NCI-H510A treated with DMSO at 0.1 percent for 48 hours (cell line): ENCODE measurements at places on chromosomes 13 and 19.

DNA sequence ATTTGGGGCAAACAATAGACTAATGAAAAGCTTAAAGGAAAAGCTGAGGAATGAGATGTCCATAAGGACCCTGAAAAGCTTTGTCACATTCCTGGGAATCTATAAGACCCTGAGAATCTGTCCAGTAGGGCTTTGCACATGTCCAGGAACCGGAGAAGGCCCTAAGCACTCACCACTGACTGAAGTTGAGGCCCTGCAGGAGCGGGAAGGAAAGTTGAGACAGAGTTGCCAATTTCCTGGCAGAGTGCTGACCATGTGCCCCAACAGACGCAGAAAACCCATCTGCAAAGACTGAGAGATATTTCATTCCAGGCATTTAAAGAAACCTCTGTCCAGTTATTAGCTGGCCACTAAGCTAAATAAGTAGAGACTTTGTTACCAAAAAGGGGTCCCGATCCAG, 890.5 kb downstream of the UQCRFS1 start:
- DNase-seq: no peak

GRCh38 chr19:5558101-5558621, 9.6 kb downstream of the TINCR start:
- DNase-seq: no peak

DNA sequence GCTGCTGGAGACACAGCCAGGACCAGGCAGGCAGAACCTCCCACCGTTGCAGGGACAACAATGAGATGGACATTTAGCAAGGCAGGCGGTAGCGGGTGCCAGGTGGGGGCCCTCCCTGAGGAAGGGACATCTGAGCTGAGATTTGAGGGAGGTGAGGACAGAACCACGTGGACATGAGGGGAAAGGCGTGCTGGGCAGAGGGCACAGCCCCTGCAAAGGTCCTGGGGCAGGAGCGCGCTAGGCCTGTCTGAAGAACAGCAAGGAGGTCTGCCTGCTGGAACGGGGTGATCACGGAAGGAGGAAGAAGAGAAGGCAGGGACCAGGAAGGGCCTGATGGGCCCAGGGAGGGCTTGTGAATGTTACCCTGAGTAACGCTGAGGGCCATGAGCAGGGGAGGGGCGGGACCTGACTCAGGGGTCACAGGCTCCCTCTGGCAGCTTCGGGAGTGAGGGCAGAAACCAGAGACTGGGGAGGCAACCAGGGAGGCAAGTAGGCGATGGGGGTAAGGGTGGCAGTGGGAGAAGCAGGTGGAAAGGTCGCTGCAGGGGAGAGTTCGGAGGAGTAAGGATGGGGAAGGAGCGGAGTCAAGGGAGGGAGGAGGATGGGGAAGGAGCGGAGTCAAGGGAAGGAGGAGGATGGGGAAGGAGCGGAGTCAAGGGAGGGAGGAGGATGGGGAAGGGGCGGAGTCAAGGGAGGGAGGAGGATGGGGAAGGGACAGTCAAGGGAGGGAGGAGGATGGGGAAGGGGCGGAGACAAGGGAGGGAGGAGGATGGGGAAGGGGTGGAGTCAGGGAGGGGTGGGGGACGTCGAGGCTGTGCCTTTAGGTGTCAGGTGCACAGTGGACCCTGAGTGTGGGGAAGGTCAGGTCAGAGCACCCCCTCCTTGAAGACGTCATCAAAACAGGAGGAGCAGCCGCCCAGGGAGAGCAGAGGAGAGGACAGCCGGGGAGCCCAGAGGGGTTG, 15.7 kb upstream of the B3GNT3 start:
- DNase-seq: no peak

DNA sequence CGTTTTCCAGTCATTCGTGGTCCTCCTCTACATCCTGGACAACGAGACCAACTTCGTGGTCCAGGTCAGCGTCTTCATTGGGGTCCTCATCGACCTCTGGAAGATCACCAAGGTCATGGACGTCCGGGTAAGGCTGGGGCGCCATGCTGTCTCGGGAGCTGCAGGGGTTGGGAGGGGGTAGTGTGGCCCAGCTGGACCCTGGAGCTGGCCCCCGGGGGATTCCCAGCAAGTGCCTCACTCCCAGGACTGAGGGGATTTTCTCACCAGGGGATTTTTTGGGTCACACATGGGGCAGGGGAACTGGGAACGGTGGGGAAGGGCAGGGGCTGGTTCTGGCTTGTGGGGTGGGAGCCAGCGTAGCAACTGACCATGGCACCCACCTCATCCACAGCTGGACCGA, 10.8 kb upstream of the RELB start:
- DNase-seq: no peak

- DNase-seq: no peak
Observed at GRCh38 chr19:39388657-39389056, 2.2 kb downstream of the PAF1 start.

DNA sequence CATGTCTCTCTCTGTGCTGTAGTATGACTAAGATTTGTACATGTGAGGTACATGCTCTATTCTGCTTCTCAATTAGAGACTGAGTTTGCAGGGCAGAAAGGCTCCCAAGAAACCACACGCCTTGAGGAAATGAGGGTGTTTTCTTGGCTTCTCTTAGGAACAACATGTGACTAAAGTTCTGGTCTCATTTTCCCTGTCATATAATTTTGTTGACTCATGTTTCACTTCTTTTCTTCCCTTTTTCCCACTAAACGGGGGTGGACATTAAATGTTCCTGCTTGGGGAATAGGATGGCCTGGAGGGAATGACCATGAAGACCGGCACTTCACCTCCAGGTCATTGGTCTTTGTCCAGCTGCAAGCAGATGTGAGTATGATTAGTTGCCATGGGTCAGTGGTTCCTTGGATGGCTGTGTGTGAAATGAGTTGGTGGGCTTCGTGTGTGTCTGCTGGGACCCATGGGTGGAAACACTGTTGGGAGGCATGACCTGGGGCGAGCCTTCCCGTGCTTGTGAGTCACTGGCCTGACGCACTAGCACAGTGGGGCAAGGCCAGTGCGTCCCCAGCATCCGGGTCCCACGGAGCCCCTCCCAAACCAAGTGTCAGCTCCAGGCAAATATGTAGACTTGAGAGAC, 56.6 kb downstream of the COL4A1 start:
- no peak for DNase-seq

GRCh38 chr13:57724486-57725272, 93.1 kb downstream of the PCDH17 start:
- DNase-seq: no peak

DNA sequence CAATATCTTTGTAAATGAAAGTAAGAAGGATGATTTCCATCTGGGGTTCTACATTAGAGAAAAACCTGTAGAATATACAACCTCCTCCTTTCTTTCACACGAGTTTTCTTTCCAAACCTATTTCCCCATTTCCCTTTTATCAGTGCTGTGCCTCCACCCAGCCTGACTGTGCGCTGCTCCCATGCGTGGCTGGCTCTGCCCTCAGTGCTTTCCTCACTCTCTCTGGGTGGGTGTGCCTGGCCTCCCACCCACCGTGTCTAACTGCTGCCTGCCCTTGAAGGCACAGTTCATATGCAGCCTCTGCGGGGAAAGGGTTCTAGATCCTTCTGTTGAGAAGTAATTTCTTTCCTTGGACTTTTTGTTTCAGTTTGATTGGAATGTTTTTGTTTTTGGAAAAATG, 70.7 kb downstream of the PCCA start:
- no peak for DNase-seq

DNA sequence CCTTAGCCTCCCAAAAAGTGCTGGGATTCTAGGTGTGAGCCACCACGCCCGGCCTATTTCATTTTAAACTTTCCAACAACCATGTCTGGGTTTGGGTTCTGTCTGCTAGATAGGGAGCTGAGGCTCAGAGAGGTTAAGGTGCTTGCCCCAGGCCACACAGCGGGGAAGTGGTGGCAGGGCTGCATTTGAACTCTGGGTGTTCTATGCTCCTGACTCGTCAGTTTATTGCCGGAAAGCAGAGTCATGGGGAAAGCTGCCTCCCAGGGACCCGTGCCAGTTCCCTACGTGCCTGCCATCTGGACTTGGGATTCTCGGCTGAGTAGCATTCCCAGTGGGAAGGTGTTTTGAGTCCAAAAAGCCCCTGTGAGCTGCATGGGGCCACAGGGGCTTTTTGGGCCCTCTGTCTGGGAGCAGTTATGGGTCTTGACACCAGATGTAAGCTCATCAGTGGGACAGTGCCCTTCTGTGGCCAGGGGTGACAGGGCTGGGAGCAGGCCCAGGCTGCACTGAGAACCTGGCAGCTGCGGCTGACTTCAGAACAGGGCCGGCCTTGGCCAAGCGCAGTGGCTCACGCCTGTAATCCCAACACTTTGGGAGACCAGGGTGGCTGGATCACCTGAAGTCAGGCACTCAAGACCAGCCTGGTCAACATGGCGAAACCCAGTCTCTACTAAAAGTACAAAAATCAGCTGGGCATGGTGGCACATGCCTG, 10.9 kb downstream of the RFX1 start:
- DNase-seq: no peak

GRCh38 chr13:35992964-35993363, 138.2 kb downstream of the DCLK1 start:
- no peak for DNase-seq

DNA sequence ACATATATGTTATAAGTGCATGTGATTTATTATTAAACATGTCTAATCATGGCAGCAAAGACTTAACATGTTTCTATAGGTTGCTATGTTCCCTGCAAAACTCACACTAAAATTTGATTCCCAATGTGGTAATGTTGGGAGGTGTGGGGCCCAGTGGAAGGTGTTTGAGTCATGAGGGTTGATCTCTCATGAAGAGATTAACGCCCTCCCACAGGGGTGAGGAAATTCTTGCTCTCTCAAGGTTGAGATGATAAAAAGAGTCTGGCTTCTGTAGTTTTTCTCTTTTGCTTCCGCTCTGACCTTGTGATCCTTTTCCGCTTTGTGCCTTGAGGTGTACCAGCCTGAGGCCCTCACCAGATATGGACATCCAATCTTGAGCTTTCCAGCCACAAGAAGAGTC, 737.5 kb upstream of the SLITRK5 start:
- no peak for DNase-seq

DNA sequence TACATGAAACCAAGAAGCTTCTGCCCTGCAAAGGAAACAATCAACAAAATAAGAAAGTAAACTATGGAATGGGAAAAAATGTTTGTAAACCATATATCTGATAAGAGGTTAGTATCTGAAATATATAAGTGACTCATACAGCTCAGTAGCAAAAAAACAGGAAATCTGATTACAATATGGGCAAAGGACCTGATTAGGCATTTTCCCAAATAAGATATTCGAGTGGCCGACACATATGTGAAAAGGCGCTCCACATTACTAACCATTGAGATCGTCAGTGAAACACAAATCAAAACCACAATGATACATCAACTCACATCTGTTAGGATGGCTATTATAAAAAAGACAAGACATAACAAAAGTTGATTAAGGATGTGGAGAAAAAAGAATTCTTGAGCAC, 2818.6 kb upstream of the PCDH20 start:
- DNase-seq: no peak

DNA sequence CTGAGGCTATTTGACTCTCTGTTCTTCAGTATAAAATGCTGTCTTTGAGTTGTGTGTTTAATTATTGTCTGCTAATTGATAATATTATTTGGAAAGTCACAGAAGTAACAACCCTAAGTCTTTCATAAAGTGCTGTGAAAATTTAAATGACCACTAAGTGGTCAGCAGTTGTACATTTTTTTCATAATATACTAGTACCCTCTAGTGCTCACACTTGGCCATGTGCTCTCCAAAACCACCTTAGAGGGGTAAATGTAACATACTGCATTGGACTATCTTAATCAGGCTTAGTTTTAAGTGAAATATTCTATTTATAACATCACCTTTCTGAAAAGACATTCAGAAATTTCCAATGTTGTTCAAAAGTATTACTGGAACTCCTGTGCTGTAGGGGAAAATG, 745.3 kb downstream of the GPC5 start:
- DNase-seq: no peak

GRCh38 chr13:107650081-107650701, 565.1 kb downstream of the LIG4 start:
- no peak for DNase-seq

- no peak for DNase-seq
Observed at GRCh38 chr13:42146359-42146758, 97.9 kb downstream of the DGKH start.

DNA sequence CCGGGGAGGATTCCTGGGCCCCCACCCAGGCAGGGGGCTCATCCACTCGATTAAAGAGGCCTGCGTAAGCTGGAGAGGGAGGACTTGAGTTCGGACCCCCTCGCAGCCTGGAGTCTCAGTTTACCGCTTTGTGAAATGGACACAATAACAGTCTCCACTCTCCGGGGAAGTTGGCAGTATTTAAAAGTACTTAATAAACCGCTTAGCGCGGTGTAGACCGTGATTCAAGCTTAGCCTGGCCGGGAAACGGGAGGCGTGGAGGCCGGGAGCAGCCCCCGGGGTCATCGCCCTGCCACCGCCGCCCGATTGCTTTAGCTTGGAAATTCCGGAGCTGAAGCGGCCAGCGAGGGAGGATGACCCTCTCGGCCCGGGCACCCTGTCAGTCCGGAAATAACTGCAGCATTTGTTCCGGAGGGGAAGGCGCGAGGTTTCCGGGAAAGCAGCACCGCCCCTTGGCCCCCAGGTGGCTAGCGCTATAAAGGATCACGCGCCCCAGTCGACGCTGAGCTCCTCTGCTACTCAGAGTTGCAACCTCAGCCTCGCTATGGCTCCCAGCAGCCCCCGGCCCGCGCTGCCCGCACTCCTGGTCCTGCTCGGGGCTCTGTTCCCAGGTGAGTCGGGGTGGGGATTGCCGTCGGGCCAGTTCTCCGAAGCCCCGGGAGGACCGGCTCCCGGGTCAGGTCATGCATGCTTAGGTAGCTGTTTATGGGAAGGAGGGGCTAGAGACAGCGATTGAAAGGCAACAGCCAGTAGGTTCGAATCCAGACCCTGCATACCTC, at the start of gene ICAM1:
Gene ICAM1, plus strand, starts transcription at position 505 of the 779 bp plus-strand sequence. Its CDS starts 40 bp downstream, at position 545.
- DNase-seq: peak; percentile 5

DNA sequence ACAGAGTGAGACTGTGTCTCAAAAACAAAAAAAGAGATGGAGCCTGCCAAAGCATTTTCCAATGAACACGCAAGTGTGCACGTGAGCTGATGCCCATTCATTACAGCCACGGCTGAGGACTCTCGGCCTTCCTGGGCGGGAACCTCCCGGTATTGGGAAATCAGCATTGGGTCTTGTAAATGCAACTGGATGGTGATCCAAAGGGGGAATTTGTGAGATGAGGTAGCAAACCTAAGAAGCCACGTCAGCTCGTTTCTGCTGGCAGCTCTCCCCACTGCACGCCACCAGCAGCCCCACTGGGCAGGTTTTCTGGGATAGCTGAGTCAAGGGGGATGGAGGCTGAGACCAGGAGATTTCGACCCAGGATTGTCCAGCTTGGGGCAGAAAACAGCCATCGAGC, 11.5 kb downstream of the C13orf46 start:
- no peak for DNase-seq

- DNase-seq: no peak
Observed at GRCh38 chr13:110106726-110107125, 200.2 kb downstream of the COL4A1 start.

- DNase-seq: no peak
Observed at GRCh38 chr13:77230560-77230959, 96.3 kb downstream of the MYCBP2 start.

DNA sequence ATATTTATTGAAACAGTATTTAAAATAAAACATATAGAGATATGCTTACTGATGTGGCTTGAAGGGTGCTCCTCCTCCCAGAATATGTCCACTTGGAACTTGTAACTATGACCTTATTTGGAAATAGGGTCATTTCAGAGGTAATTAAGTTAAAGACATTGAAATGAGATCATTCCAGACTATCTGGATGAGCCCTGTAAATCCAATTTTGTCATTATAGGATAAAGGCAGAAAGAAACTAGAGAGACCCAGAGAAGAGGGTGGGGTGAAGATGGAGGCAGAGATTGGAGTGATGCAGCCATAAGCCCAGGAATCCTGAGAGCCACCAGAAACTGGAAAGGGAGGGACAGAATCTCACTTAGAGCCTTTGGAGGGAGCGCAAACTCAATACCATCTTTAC, 243.2 kb downstream of the OXGR1 start:
- no peak for DNase-seq

- DNase-seq: no peak
Observed at GRCh38 chr13:95564091-95564490, 11.6 kb downstream of the CLDN10 start.
